Stimulated activated CD8-positive, alpha-beta memory T cell treated with anti-CD3 and anti-CD28 coated beads, Interleukin-4, amount 100 ng/mL, for 1 hour (primary cell): ENCODE measurements at places on chromosomes 4 and X.

DNA sequence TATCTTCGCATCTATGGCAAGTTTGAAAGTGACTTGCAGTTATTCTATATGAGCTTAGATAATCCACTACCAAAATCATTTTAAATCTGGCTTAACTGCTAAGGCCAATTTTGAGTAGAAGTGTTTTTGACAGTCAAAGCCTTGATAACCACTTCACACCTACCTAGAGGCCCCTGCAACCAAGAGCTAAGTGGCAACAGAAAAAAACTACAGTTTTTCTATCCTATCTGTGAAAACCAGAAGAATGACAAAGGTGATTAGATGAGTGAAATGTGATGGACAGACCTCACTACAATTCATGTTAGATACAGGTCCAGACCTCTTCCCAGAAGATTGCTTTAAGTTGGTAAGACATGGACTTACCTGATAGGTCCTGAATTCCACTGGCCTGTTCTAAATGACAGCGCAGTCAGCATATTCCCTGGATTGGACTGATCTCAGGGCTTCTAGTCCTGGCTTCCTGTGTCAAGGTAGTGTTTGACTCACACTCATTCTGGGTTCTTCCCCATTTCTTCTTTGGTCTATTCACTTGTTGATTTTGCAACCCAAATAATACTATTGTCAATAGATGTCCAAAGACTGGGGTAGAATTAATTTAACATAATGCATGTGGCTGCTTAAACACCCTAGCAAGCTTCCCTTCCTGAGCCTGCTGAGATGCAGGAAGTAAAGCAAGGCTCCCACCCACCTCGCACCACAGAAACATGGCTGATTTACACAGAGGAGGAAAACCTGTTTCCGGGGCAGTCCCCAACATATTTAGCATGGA, 65.1 kb downstream of the PPP3CA start:
- no peak for DNase-seq

GRCh38 chr4:142741995-142742394, 104.1 kb downstream of the INPP4B start:
- DNase-seq = no peak

GRCh38 chr4:28287831-28288233, 1427.2 kb downstream of the STIM2 start:
- DNase-seq = no peak

- no peak for DNase-seq
Observed at GRCh38 chr4:105930698-105931097, 35.4 kb downstream of the NPNT start.

- DNase-seq = no peak
Observed at GRCh38 chrX:17440258-17440657, 65.3 kb downstream of the NHS start.

GRCh38 chr4:151833174-151833573, 72.4 kb upstream of the GATB start:
- no peak for DNase-seq

DNA sequence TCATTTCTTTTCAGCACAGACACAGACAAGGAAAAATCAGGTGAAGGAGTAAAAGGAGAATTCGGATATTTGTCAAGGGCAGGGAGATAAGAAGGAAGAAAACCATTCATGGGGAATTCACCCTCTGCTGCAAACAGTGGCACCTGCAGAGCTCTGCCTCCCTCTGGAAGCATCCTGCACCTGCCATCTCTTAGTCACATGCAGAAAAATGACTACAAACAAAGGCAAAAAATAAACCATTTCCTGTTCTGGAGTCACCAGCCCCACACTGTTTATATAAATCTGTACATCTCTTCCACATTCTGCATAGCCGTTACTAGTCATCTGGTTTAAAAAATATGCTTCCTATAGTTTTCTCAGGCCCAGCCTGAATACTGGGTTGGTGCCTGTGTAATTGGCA, 205.3 kb downstream of the ARAP2 start:
- DNase-seq = no peak

DNA sequence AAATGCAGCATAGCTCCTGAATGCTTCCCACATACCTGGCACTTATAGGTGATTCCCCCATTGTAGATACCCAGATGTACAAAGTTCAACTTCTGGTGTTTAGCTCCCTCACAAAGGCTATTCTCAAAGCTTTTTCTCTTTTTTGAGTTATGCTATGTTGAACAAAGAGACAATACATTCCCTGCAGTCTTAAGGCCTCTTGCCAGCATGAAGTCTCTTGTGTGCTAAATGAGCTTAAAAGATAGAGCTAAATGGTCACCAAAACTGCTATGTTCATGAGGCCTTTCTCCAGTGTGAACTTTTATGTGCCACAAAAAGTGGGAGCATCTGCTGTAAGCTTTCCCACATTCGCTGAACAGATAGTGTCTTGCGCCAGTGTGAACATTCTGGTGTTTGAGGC, 111.2 kb upstream of the TMEM47 start:
- no peak for DNase-seq

DNA sequence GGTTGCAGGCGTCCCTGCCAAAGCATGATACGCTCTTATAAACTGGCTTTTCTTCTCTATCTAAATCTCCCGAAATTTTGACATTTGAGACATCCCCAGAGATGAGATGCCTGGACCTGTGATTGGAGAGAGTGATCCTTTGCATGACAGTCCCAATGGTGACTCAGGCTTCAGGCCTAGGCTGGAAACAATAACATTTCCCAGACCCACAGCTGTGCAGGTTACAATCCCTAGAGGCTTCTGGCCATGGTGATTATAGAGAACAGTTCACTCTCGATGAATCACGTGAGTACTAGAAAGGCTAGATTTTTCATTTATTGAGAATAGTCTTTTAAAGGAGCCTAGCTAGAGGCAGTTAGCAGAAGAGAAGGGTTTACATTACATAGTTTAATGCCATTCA, 75.9 kb downstream of the SPATA18 start:
- no peak for DNase-seq

DNA sequence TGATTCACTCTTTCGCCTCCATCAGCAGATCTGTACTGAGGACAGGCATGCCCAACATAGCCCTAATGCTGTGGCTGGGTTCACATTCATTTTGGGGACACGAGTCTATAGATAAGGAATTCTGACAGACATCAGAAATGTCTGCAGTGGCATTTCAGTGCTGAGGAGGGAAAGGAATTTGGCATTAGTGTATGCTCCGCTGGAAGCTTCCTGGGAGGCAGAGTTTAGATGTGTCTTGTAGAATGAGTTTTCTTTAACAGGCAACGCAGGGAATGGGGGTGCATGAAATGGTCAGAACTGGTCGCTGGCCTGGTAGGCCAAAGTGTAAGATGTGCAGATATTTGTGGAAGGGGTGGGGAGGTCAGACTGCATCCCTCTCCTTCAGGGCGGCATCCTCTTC, 43.5 kb upstream of the ZNF518B start:
- no peak for DNase-seq

- no peak for DNase-seq
Observed at GRCh38 chr4:73669410-73670183, 49.4 kb upstream of the RASSF6 start.

DNA sequence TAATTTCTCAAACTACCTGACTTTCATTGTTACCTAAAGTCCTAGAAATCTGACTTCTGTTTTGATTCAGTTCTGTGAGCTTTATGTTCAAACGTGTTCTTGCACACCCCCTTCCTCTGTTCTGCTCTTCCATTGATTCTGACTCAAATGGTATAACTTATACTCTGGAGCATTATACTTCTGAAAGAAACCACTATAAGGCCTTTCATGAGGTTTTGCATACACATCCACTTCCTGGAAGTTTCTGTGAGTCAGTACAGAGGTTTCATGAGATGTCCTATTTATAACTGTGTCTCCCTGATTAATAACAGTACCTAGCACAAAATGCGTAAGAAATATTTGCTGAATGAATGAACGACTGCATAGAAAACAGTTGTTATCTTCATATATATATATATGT, 540.2 kb upstream of the CT83 start:
- no peak for DNase-seq

GRCh38 chrX:68940601-68941000, 111.8 kb downstream of the EFNB1 start:
- no peak for DNase-seq

DNA sequence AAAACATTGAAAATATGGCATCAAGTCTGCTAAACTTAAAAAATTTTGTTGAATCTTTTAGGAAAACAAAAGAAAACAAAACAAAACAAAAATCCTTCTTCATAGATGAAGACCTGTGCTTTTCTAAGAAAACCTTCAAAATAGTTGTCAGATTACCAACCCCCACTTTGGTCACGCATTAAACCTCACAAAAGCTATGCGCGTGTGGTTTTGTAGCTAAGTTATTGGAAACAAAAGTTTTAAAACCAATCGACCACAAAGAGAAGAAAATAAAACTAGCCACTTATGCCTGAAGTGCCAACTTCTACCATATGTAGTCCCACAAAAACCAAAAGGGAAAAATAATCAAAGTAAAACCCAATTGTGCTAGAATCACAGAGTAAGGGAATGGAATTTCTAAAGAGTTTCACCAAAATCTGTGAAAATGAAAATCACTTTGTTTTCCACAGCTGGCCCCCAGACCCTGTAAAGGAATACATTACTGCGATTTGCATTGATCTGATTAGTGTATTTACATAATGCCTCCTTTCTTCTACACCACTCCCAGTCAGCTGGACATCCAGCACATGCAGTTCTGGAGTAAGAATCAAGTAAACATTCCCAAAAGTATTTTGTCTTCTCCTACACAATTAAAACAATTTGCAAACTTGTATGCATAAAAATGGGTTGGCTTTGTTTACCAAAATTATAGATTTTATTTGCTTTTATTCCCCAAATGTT, 330.1 kb upstream of the DKK2 start:
- DNase-seq = no peak

- DNase-seq = no peak
Observed at GRCh38 chrX:11197671-11198070, 86.5 kb downstream of the HCCS start.

DNA sequence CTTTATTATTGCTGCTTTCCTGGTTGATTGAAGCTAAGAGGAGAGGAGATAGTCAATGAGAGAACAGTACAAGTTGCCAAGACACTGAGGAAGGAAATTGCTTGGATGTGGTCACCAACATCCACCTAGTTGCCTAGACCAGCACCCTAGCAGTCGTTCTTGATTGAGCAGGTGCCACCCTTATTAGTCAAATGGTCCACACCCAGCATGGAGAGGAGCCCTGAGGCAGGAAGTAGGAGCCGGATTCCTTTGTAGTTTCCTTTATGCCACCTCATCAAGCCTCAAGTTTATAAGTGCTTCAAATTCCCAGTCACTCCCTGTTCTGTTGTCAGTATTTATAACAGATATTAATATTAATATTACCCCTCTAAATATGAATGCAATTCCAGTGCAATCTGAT, 19.1 kb downstream of the PAGE2 start:
- DNase-seq = no peak

- no peak for DNase-seq
Observed at GRCh38 chrX:73977542-73978169, 326.3 kb upstream of the ZCCHC13 start.

DNA sequence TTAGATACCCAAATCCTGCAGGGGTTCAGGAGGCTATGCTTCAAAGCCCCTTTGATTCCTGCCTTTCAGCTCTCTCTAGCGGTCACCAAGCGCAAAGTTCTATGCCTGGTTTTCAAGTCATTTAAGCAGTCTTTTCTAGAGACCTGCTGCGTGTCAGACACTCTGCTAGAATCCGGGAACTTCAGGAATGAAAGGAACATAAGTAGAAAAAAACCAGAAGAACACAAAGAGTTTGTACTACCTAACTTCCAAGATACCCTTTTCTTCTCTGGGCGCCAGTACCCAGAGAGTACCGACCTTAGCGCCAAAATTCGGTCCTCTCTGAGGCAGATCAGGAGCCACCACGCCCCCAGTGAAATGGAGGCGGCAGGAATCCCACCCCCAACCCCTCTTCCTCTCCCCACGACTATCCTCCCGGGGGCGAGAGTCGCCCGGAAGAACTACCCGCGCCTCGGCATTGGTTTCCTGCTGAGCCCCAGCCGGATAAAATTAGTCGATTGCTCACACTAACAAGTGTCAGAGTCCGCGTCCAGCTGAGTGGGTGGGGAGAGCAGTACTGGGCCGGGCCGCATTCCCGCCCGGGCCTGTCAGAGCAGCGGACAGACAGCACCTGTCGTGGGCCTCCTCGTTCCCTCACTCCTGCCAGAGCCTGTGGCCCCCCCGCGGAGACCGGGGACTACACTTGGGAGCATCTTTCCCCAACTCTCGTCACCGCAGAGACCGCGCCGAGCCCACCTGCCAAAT, 78.8 kb downstream of the RLIM start:
- DNase-seq = no peak

DNA sequence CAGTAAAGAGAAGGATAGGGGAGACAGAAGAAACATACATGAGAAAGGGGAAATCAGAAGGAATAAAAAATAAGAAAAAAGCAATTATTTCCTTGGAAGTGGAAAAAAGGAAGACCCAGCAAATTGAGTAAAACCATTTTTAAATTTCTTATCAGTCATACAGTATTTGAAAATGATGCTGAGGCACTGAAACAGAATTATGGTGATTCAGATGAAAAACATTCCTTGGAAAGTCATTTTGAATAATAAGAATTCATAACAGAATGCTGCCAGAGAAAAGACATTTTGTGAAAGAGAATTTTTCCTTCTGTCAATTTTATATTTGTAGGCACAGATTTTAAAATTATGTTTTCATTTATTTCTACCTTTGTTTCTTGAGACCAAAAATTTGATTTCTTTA, 895.5 kb upstream of the EPHA5 start:
- DNase-seq = no peak

DNA sequence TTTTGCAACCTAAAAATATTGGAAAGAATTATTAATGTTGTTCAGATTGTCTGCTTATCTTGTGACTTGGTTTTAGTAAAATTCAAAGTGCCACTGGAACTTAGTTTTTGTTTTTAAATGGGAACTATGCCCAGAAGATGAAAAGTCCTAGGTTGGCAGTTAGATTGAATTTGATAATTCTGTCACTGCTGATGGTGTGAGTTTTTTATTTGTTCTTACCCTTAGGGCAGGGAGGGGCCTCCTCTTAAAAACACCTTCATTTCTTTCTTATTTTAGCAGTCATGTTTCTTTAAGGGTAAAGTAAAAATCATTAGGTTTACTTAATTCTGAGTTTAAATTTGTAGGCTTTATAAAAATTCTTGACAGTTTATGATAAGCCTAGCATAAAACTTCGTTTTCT, 80.6 kb downstream of the AFF1 start:
- no peak for DNase-seq

GRCh38 chrX:40420899-40421729, 159.7 kb upstream of the ATP6AP2 start:
- no peak for DNase-seq

- DNase-seq = no peak
Observed at GRCh38 chr4:10082047-10082446, 34.6 kb downstream of the WDR1 start.

- DNase-seq = no peak
Observed at GRCh38 chr4:142402900-142403299, 443.2 kb downstream of the INPP4B start.

DNA sequence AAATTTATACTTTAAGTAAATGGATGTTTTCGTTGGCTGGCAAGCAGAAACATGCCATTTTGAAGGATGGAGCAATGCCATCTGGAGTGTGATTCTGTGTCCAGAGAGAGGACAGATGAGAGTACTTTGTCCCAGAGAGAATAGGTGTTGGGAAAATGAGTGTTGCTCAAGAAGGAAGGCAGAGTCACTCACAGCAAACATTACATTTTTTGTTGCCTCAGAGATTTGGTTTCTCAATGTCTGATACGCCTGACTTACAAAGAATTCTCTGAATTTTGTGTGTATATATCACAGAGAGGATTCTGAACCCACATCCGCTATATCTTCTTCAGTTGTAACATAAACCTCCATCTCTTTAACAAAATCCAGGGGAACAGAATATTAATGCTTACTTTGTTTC, 102.8 kb upstream of the PCDH18 start:
- DNase-seq = no peak

- no peak for DNase-seq
Observed at GRCh38 chrX:19350941-19351384, 7.2 kb downstream of the PDHA1 start.
